ENCODE measurements at places on chromosomes 11 and 22.

- no peak for DNase-seq
These were observed 18.5 kb upstream of the CBX7 start for GRCh38 chr22:39170825-39171622.

DNA sequence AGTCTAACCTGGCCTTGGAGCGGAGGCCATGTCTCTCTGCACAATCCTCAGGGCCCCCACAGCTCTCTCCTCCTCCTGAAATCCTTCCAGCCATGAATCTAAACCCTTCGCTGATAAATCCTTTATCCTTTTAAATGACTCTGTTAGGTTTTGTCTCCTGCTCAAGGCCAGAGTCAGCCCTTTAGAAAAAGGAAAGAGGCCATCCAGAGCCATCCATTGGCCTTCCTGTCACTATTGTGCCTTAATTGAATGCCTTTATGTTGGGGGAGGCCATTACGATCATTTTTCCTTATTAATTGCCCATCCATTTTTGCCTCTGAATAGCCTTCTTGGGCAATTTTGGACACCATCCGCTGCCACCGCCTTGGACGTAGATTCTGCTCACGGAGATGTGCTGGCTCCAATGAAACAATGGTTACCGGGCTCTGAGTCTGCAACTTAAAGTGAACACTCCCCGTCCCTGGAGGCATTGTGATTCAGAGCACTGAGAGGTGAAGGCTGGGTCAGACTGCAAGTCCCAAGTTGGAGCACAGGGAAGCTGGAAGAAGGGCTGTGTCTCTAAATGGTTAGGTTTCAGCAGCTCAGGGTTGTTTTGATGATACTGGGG is 213.0 kb upstream of the E2F8 start:
- DNase-seq = no peak

DNA sequence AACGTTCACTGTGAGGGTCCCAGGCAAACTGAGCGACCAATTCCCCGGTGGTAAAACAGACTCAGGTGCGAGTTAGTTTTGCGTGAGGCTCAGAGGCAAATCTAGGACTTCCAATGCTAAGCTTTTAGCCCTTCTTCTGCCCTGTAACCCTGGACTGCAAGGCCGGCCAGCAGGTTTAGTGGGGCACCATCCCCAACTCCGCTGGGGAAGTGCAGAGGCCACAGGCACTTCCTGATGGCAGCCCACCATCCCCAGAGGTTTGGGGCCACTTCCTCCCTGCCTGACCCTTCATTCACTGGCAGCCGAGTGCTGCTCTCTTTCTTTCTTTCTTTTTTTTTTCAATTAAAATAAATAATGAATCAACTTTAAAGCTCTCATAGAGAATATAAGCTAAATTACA is 124.6 kb upstream of the B3GAT1 start:
- no peak for DNase-seq

DNA sequence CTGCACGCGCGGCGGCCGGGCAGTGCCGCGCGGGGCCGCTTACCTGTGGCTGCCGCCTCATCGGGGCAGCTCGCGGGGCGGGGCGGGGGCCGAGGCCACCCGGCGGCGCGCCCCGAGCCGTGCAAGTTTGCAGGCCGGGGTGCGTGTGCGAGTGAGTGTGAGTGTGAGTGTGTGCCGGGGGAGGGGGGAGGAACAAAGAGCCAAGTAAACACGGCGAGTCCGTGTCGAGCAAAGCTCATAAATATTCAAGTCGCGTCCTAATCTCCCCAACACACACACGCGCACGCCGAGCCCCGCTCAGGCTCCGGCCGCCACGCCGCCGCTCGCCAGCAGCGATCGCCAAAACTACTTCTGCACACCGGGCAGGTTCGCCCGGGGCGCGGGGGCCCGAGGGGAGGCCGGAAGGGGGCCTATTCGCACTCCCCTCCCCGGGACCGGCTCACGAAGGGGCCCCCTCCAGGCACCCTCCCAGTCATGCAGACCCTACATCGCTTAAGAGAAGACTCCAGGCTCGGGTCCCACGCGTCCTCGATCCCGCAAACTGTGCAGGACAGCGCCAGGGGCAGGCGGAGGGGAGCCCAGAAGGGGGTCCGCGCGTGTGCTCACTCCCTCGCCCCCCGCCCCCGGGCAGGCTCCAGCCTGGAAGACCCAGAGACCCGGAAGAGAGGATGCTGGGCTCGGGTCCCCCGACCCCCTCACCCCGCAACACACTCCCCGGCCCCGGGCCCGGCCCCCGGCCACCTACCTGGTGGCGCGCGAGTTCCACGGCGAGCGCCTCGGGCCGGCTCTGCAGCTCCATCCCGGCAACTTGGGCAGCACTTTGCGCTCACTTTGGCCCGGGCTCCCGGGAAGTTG is 827 bp downstream of the PHF21B start:
- DNase-seq = no peak

- DNase-seq = no peak
These were observed 76.4 kb upstream of the MTNR1B start for GRCh38 chr11:92892802-92893684.

- DNase-seq = no peak
These were observed 18.9 kb downstream of the UQCR10 start for GRCh38 chr22:29786031-29786430.

DNA sequence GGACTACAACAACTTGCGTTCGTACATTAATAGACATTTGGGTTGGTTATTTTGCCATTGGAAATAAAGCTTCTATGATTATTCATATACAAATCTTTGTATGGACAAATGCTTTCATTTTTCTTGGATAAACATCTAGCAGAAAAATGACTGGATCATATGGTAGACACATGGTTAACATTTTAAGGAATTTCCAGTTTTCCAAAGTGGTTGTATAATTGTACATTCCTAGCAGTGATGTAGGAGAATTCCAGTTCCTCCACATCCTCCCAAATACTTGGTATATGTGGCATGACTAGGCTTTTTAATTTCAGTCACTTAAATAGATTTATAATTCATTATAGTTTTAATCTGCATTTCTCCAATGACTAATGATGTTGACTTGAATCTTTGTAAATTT is 246.2 kb upstream of the NCAM1 start:
- no peak for DNase-seq

GRCh38 chr11:127037596-127037995 is 37.0 kb upstream of the KIRREL3 start:
- DNase-seq = no peak

- no peak for DNase-seq
These were observed 10.6 kb upstream of the NXPE4 start for GRCh38 chr11:114606003-114606801.

- DNase-seq = no peak
These were observed 23.1 kb downstream of the PTPN5 start for GRCh38 chr11:18768472-18768901.

DNA sequence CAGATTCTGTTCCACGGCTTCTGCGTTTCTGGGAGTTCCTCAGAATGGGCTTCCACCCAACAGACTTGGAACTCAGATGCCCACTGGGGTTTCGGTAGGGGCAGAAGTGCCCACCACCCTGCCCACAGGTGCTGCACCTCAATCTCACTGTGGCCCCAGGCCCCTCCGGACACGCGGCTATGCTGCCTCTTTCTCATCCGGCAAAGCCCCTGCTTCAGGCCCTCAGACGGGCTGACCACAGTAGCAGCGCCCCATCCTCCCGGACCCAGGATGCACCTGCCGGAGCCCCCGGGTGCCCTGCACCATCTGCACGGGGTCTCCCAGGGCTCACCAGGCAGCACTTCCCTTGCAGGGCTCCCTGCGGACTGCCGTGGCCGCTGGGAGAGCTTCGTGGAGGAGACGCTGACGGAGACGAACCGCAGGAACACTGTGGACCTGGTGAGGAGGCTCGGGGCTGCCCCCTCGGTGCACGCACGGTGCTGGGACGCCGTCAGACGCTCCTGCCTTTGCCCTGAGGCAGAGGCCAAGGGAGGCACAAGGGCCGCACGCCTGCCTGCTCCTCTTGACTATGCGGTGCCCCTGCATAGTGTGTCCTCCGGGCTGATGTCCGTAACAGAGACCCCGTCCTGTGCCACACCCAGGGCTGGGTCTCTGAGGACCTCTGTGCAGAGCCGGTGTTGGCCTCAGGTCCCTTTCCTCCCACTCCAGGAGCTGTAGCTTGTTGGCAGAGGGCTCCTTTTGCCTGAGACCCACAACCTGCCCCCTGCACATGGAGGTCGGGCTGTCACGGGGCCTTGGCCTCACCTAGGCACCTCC is 38.6 kb downstream of the SBF1 start:
- DNase-seq = no peak

DNA sequence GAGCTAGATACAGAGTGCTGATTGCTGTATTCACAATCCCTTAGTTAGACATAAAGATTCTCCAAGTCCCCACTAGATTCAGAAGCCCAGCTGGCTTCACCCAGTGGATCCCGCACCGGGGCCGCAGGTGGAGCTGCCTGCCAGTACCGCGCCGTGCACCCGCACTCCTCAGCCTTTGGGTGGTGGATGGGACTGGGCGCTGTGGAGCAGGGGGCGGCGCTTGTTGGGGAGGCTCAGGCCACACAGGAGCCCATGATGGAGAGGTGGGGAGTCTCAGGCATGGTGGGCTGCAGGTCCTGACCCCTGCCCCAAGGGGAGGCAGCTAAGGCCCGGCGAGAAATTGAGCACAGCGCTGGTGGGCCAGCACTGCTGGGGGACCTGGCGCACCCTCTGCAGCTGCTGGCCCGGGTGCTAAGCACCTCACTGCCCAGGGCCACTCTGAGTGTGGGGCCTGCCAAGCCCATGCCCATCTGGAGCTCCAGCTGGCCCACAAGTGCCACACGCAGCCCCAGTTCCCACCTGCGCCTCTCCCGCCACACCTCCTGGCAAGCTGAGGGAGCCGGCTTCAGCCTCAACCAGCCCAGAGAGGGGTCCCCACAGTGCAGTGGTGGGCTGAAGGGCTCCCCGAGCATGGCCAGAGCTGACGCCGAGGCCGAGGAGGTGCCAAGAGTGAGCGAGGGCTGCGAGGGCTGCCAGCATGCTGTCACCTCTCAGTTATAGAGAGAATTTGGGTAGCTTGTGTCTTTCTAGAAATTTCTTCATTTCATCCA is 417.6 kb downstream of the METTL15 start:
- no peak for DNase-seq

DNA sequence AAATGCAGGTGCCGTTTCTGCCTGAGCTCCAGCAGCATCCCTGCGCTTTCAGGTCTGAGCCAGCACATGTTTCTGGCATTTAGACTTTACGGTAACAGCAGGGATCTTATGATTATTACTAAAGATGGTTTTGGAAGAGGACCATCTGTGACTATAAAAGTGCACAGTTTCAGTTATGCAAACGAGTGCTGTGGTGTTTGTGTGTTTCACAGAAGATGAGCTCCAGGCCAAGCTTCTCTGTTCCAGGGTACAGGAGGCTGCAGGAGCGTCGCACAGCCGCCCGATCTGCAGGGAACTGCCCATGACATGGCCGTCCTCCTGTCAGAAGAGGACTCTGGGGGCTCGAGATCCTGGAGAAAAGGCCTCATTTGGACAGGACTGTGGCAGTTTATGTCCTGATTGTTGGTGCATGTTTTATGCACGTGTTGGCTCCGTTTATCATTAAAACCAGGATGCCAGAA is 297.3 kb downstream of the TBC1D22A start:
- DNase-seq = no peak

GRCh38 chr11:134267461-134267860 is 8.7 kb upstream of the GLB1L3 start:
- DNase-seq = no peak

DNA sequence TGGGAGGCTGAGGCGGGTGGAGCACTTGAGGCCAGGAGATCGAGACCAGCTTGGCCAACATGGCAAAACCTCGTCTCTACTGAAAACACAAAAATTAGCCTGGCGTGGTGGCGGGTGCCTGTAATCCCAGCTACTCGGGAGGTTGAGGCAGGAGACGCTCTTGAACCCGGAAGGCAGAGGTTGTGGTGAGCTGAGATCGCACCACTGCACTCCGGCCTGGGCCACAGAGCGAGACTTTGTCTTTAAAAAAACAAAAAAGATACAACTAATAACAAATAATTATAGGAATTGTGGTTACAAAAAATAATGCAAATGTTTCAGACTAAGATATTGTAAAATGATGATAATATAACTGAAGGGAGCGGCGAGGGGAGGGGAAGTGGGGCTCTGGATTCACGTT is 90.3 kb upstream of the RTL6 start:
- DNase-seq = no peak

- DNase-seq = no peak
These were observed 382.6 kb downstream of the KCNA4 start for GRCh38 chr11:29634244-29634643.

DNA sequence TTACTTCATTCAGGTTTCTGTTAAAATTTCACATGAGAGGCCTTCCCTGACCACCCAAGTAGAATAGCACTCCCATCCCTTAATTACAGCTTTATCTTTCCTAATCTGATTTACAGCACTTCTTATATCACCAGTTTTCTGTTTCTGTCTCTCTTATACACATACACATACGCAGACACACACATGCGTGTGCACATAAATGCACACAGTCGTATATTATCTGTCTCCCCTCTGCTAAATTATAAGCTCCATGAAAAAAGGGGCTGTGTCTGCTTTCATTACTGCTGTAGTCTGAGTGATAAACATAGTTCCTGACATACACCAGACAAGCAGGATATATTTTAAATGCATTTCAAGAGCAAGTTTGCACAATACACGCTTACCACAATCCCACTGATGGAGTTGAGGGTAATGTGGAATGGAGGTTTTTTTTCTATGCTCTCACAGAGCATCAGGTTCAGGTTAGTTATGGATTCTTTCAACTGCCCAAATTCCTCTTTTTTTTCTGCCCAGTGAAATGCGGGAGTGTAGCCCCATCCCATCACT is 13.7 kb upstream of the TOP3B start:
- no peak for DNase-seq

GRCh38 chr22:39236321-39237317 is 8.2 kb downstream of the PDGFB start:
- DNase-seq = no peak

DNA sequence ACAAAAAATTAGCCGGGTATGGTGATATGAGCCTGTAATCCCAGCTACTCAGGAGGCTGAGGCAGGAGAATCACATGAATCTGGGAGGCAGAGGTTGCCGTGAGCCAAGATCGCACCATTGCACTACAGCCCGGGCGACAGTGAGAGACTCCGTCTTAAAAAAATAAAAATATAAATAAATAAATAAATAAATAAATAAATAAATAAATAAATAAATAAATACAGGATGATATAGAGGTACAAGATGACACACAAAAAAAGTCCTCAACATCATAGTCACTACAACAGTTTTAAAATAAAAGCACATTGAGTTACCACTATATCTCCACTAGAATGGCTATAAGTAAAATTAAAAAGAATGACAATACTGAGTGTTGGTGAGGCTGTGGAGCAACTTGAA is 97.8 kb downstream of the ALX4 start:
- DNase-seq = no peak

DNA sequence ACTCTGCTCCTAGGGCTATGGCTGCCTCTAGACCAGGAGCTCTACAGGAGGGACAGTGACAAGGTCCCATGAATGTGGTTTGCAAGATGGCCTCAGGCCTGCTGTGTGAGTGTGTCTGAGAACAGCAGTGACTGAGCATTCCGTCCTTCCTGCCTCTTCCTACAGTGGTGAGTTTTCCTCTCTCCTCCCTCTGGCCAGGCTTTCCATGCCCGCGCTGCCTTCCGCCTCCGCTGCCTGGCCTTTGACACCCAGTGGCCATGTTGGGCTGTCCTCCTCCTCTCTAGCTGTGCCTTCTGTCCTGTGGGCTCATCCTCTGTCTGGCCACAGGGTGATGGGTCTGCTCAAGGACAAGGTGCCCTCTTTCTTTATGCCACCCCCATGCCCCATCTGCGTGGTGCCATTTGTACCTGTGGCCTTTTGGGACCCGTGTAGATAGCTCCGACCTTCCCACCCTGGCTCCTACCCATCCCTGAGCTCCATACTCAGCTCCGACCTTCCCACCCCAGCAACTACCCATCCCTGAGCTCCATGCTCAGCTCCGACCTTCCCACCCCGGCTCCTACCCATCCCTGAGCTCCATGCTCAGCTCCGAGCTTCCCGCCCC is 970.4 kb downstream of the BRD1 start:
- DNase-seq = no peak

Measured in AG04449 (cell line).